ENCODE measurements at places on chromosomes 4 and X.

DNA sequence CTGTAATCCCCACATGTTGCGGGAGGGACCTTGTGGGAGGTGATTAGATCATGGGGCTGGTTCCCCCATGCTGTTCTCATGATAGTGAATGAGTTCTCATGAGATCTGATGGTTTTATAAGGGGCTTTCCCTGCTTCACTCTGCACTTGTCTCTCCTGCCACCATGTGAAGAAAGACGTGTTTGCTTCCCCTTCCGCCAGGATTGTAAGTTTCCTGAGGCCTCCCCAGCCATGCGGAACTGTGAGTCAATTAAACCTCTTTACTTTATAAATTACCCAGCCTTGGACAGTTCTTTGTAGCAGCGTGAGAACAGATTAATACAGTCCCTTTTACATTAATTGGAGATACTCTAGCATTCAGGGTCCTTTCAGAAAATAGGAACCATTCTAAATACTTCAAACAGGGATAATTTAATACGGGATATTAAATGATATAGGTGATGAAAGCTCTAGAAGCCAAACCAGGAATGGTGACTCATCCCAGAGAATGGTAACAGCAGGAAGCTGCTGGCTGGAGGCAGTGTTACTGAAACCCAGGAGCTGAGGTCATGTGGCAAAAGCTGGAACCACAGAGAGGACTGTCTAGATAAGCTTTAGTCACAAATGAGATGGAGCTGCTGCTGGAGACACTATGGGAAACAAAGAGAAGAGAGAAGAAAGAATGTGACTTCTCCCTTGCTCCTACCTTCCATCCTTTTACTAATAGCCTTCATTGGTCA is 57.3 kb downstream of the GSTCD start:
- no peak for DNase-seq

DNA sequence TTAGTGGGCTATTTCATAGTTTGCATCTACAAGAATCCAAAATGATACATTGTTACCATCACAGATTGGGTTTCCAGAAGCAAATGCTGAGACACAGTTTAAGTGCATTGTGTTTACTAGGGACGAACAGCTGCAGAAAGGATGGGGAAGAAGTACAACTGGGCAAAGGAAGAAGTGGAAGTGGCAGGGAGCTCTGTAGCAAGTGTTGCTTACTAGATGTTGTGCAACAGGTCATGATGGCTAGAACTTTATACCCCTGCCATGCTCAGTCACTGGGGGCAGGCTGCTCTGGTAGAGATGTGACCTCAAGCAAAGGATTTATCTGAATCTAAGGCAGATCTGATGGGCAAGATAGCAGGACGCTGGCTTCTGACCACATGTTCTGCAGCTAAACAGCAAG is 76.1 kb upstream of the EMCN start:
- no peak for DNase-seq

GRCh38 chr4:120062663-120063195 is 3.9 kb downstream of the MAD2L1 start:
- no peak for DNase-seq

DNA sequence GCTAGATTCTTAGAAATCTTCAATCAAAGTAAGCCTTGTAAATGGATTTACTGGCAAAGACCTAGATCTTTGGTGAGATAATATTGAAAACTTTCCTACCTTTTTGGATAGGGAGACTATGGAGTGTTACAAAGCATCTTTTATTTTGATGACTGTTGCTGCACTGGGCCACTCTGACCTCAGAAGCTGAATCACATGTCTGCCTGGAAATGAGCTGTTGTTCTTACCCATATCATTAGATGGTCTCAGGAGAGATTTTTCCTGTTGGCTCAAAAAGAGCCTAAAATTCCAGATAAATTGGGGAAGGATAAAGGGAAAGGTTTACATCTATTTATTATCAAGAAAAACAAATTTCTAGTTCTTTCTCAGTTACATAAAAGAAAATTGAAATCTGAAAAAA is 127.5 kb upstream of the BMP3 start:
- DNase-seq = no peak

GRCh38 chr4:149723065-149723464 is 92.6 kb downstream of the IQCM start:
- DNase-seq = no peak

- no peak for DNase-seq
These were observed 59.0 kb upstream of the AGTR2 start for GRCh38 chrX:116111497-116111896.

DNA sequence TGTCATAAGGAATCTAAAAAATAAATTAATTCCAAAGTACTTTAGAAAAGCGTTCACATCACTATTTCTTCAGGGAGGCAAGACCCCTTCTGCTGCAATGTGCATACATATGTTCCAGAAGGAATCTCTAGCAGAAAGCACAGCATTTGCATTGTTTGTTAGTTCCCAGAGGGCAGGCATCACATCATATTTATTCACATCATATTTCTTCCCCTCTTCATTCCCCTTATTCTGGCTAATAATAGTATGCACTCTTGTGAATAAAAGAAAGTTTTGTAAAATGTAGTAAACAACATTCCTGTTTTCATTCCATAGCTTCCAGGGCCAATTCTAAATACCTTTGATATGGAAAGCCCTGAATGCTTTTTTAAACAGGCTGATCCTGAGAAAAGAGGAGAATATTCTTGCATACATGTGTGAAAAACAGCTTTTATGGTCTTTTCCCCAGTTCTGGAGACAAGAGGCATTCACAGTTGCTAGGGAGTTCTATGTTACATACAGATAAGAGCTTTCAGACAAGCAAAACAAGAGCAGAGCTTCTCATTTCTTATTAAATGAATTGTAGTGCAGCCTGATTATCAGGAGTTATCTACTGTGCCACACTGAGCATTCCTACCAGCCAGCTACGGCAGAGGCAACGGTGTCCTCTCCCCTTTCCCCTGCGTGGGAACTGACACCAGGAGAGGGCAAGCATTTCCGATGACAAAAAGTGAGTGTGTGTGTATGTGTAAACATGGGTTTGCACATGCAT is 15.2 kb downstream of the GATB start:
- DNase-seq = no peak

- no peak for DNase-seq
These were observed 313.0 kb upstream of the GRID2 start for GRCh38 chr4:91990726-91991125.

DNA sequence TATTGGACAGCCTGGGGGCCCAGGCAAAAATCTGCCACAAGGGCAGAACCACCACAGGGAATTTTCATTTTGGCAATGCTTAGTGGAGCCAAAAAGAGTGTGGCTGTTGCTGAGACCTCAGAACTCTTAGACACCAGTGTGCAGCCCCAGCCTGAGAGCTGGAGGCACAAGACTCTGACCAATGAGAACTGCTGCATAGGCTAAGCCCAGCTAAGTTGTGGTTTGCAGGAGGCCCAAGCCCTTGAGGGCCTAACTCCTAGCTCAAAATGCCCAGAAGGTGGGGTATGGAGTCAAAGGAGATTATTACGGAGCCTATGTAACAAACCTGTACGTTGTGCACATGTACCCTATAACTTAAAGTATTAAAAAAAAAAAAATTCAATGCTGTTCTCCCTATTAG is 296.7 kb downstream of the TRAM1L1 start:
- no peak for DNase-seq

DNA sequence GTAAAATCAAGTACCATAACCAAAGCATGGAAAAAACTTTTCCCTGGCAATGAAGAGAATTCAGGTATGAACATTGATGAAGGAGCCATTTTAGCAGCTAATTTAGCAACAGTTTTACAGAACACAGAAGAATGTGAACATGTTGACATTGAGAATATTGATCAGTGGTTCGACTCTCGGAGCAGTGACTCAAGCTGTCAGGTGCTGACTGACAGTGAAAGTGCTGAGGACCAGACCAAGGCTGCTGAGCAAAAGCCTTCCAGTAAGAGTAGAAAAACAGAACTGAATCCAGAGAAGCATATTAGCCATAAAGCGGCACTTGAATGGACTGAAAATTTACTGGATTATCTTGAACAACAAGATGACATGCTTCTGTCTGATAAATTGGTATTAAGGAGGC is 2.8 kb downstream of the TIGD2 start:
- DNase-seq = no peak

GRCh38 chr4:77510367-77510766 is 95.3 kb upstream of the CXCL13 start:
- DNase-seq = no peak

DNA sequence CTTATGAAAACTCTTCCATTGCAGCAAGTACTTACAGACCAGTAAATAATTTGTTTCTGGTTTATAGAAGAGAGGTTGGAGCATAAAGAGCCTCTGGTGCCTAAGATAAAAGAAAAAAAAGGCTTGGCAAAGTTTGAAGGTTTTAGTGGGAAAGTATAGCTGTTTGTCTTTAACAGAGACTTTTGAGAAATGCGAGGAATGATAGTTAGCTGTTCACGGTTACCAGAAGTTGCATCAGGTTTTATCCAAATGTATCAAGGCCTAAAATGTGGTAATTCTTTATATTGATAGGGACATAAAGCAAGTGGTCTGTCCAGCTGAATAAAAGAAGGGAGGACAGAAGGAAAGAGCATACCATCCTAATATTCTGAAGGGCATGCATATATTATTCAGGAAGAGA is 29.3 kb downstream of the RAP1GDS1 start:
- DNase-seq = no peak

DNA sequence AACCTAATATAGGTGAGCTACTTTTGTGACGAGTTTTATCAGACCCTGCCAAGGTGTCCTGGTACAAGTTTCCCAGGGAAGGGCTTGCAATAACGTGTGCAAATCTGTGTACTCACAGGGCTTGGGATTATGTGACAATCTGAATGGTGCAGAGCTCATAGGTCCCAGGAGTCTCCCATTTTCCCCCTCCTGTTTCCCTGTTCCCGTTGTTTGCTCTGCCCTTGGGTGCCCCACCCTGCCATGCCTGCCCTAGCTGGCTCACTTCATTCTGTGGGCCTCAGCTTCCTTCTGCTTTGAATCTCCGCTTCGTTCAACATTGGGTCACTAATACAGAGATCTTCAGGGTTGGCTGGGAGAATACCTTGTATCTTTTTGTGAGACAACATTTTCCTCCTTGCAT is 90.3 kb upstream of the HPF1 start:
- DNase-seq = no peak

- no peak for DNase-seq
These were observed 639 bp upstream of the PRDM5 start for GRCh38 chr4:120923207-120923522.

- no peak for DNase-seq
These were observed 16.8 kb downstream of the STIM2 start for GRCh38 chr4:26877406-26877805.

GRCh38 chr4:170526471-170526870 is 436.7 kb upstream of the AADAT start:
- no peak for DNase-seq

DNA sequence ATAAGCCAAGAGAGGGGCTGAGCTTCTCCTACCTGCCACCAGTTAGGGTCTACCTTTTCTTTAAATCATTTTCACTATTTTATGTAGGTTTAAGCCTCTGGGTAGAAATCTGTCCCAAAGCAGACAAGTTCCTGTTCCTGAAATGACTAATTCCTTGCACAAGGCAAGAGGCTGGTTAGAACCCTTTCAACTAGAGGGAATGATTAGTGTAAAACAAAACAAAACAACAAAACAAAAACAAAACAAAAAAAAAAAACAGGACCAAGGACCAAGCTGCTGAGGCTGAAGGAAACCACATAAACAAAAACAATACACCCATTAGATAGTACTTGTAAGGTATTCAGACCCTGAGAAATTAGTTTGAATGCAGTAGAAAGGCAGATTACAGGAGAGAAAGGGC is 62.7 kb downstream of the MAML3 start:
- no peak for DNase-seq

GRCh38 chr4:178917756-178918155 is 1475.5 kb upstream of the AGA start:
- no peak for DNase-seq

All from nephron progenitor cell (in vitro differentiated cells).